ENCODE measurements at places on chromosomes 7 and 10. TPM values are rescaled to one million over a fixed set of nuclear protein-coding genes. Genes with fewer than 3 reads are reported as not detected.
A peak's percentile ranks its signal among the peaks of the same experiment; 100 is the strongest.

Gene GPR158
- total RNA-seq, result not detected

GRCh38 chr10:90347239-90347638 is 510.6 kb downstream of the HTR7 start:
- no peaks in the 10 kb centered on the region for H3K36me3 ChIP-seq
- H3K4me1 ChIP-seq, result no peaks in the 10 kb centered on the region
- DNase-seq, result no peak

DNA sequence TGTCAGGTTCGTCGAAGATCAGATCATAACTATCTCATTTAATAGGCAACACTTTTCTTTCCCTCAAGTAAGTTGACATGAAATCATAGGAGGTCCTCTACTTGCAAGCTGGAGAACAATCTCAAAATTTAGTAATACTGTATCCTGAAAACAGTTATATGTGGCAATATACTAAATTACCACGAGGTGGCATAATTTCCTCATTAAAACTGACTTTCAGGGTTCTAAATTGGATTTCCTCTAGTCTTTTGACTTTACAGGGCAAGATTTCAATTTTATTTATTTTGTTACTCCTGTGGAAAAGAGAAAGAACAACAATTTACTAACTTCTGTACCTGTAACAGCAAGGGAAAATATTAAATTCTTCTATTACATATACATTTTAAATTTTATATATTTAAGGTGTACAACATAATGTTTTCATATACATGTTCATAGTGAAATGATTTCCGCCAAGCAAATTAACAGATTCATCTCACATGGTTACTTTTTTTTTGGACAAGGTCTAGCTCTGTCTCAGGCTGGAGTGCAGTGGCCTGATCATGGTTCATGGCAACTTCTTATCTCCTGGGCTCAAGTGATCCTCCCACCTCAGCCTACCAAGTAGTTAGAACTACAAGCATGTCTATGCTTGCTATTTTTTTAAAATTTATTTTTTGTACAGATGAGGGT is 53.4 kb upstream of the CYP2C18 start:
- no peak overlapping the region for H3K27ac ChIP-seq
- DNase-seq, result no peak
- no peaks in the 10 kb centered on the region for H3K27me3 ChIP-seq
- no peak overlapping the region for H3K4me3 ChIP-seq

- H3K36me3 ChIP-seq, result no peaks in the 10 kb centered on the region
- H3K27me3 ChIP-seq, result no peaks in the 10 kb centered on the region
- no peak for DNase-seq
- no peak overlapping the region for H3K4me3 ChIP-seq
- no peak overlapping the region for H3K27ac ChIP-seq
- no peaks in the 10 kb centered on the region for H3K4me1 ChIP-seq
Measured at GRCh38 chr10:69080226-69080625, 7.7 kb upstream of the SRGN start.

- no peaks in the 10 kb centered on the region for H3K4me1 ChIP-seq
- H3K36me3 ChIP-seq, result no peaks in the 10 kb centered on the region
- DNase-seq, result peak; percentile 57
- peak overlapping the region; percentile 93 for H3K27ac ChIP-seq
Measured at GRCh38 chr7:20330928-20331909, 519 bp downstream of the ITGB8 start.
